ENCODE measurements at places on chromosomes 7 and 10. TPM values are rescaled to one million over a fixed set of nuclear protein-coding genes. Genes with fewer than 3 reads are reported as not detected.

GRCh38 chr10:52280051-52280450 lies 34.0 kb upstream of the DKK1 start:
- H3K27ac ChIP-seq, result no peak overlapping the region
- no peak for DNase-seq
- H3K27me3 ChIP-seq, result no peaks in the 10 kb centered on the region
- H3K4me1 ChIP-seq, result no peaks in the 10 kb centered on the region

- no peak overlapping the region for H3K27ac ChIP-seq
- H3K27me3 ChIP-seq, result no peaks in the 10 kb centered on the region
- H3K4me3 ChIP-seq, result no peak overlapping the region
- no peaks in the 10 kb centered on the region for H3K4me1 ChIP-seq
- H3K36me3 ChIP-seq, result no peaks in the 10 kb centered on the region
These were observed 152.0 kb downstream of the PLPP4 start for GRCh38 chr10:120609006-120609405.

DNA sequence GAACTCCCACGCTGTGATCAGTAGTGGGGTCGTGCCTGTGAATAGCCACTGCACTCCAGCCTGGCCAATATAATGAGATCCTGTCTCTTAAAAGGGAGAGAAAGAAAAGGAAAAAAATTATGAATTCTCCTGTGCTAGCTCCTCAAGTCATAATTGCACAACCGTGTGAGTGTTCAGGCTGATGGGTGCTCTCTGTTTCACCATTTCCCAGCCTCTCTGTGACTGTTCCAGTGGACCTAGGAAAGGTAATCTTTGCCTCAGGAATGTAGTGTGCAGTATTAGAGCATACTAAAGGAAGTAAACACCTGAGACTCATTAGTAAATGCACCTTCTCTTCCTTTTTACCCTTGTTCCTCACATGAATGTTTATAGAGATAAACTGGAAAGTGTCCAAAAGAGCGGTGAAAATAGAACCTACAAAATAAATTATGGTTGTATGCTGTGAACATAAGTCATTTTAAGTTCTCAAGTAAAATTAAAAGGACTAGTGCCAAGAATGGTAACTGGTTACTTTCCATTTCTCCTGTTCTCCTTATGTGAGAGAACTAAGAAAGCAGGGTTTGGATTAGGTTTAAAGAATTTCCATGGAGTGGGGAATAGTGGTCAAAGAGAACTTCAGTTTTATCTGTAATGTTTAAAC lies 42.7 kb downstream of the INPP5F start:
- H3K4me3 ChIP-seq, result no peak overlapping the region
- H3K4me1 ChIP-seq, result peaks cover 2% of the 10 kb centered on the region
- H3K36me3 ChIP-seq, result peaks cover 3% of the 10 kb centered on the region
- DNase-seq, result no peak
- no peak overlapping the region for H3K27ac ChIP-seq
- H3K27me3 ChIP-seq, result no peaks in the 10 kb centered on the region

- no peaks in the 10 kb centered on the region for H3K27me3 ChIP-seq
- no peak overlapping the region for H3K27ac ChIP-seq
- peaks cover 37% of the 10 kb centered on the region for H3K4me1 ChIP-seq
- peaks cover 6% of the 10 kb centered on the region for H3K36me3 ChIP-seq
- H3K4me3 ChIP-seq, result no peak overlapping the region
- DNase-seq, result no peak
These were observed 4.9 kb downstream of the SMURF1 start for GRCh38 chr7:99139036-99139435.

DNA sequence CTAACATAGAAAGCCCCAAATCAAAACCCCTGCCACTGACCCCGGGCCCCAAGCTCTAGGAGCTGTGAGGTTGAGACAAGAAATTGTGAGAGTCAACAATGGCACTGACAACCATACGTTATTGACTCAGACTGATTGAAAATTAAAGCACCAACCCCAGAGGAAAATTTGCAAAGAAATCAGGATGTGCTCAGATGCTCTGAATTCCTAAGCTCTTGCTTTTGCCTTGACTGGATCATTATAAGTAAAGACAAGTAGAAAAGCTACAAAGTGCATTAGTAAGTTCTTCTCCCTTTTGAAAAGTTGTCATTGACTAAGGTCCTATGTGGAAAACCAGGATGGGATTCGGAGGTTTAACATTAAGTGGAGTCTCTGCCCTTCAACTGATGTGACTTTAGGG lies 130.2 kb downstream of the SAMD9 start:
- no peak overlapping the region for H3K4me3 ChIP-seq
- no peaks in the 10 kb centered on the region for H3K36me3 ChIP-seq
- DNase-seq, result no peak
- H3K27me3 ChIP-seq, result no peaks in the 10 kb centered on the region

GRCh38 chr10:60305380-60305892 lies 84.2 kb downstream of the ANK3 start:
- H3K4me3 ChIP-seq, result no peak overlapping the region
- H3K27ac ChIP-seq, result no peak overlapping the region
- H3K27me3 ChIP-seq, result no peaks in the 10 kb centered on the region
- H3K36me3 ChIP-seq, result peaks cover 2% of the 10 kb centered on the region
- no peak for DNase-seq
- H3K4me1 ChIP-seq, result no peaks in the 10 kb centered on the region

DNA sequence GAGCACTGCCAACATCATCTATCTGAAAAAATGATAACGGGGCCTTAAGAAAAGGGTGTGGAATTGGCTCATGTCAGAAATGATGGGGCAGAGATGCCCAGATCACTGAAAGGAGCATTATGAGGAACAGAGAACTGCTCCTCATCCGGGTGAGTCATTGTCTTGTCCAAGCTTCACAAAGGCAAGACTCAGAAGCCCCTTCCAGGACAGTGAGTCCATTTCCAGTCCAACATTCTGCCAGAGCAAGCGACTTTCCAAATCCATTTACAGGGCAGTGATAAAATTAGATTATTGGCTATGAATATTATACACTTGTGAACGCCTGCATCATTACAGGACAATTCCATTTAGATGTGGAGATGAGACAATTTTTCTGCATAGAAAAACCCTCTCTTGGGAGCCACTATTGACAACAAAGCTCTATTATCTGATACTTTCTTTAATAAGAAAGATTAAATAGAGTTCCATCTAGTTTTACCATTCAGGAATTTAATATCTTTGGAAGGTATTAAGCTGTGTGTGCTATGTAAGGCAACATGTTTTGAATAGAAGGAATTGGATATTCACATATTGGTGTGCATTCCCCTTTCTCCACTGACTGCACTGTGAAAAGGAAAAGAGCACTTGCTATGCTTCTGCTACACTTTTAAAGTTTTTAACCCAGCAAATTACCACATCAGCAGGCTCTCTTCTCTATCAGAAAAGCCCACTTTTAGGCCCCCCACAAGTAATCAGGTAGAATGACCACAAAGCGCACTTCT lies 159.6 kb downstream of the NRP1 start:
- H3K4me1 ChIP-seq, result no peaks in the 10 kb centered on the region
- no peak for DNase-seq
- no peak overlapping the region for H3K4me3 ChIP-seq
- peaks cover 28% of the 10 kb centered on the region for H3K27me3 ChIP-seq
- no peak overlapping the region for H3K27ac ChIP-seq
- H3K36me3 ChIP-seq, result no peaks in the 10 kb centered on the region

- no peaks in the 10 kb centered on the region for H3K27me3 ChIP-seq
- H3K4me3 ChIP-seq, result no peak overlapping the region
- no peak for DNase-seq
- no peak overlapping the region for H3K27ac ChIP-seq
- no peaks in the 10 kb centered on the region for H3K36me3 ChIP-seq
- H3K4me1 ChIP-seq, result no peaks in the 10 kb centered on the region
These were observed 655.0 kb upstream of the ADARB2 start for GRCh38 chr10:2392145-2392812.

GRCh38 chr7:12709726-12710502 lies 22.5 kb downstream of the ARL4A start:
- no peak for DNase-seq
- H3K27ac ChIP-seq, result no peak overlapping the region
- H3K4me1 ChIP-seq, result peaks cover 3% of the 10 kb centered on the region
- no peaks in the 10 kb centered on the region for H3K36me3 ChIP-seq
- H3K4me3 ChIP-seq, result no peak overlapping the region

- peaks cover 64% of the 10 kb centered on the region for H3K4me1 ChIP-seq
- H3K27me3 ChIP-seq, result peaks cover 14% of the 10 kb centered on the region
- DNase-seq, result no peak
- H3K4me3 ChIP-seq, result no peak overlapping the region
These were observed 65.1 kb downstream of the ATXN7L1 start for GRCh38 chr7:105811189-105811847.

DNA sequence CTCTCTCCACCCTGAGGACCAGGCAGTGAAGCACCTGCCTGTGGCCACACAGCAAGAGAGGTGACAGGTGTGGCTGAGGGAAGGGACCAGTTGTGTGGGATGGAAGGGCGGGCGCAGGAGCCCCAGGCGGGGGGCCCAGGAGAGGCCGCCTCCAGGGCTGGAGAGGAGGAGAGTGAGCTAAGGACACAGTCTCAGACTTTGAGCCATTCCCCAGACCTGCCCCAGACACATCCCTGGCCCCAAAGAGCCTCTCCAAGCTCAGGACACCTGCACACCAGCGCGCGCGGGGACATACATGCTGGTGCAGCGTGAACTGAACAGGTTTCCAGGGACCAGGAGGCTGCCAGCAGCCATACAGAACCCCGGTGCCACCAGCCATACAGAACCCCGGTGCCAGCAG lies 237.3 kb downstream of the MAD1L1 start:
- no peak overlapping the region for H3K4me3 ChIP-seq
- no peaks in the 10 kb centered on the region for H3K36me3 ChIP-seq
- H3K27ac ChIP-seq, result no peak overlapping the region

GRCh38 chr7:88205179-88205578 lies 14.7 kb downstream of the SRI start:
- no peak overlapping the region for H3K4me3 ChIP-seq
- H3K27ac ChIP-seq, result no peak overlapping the region
- H3K27me3 ChIP-seq, result no peaks in the 10 kb centered on the region
- DNase-seq, result no peak
- H3K36me3 ChIP-seq, result peaks cover 49% of the 10 kb centered on the region

DNA sequence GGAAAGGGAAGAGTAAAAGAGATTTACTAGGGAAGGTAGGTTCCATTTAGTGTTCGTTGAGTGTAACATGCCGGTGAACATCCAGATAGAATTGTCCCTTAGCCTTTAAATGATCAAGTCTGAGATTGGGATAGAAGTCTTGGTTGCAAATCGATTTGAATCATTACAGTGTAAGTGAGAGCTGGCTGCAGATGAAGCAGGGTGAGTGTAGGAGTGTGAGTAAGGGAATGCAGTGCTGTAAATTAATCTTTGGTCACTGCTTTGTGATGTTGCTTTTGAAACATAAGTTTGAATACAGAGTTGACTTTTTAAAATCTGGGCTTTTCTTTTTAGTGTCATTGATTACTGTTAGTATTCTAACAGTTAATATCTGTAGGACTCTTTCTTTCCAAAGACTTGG lies 16.3 kb downstream of the TPST1 start:
- no peaks in the 10 kb centered on the region for H3K27me3 ChIP-seq
- no peak overlapping the region for H3K4me3 ChIP-seq
- no peak for DNase-seq
- H3K4me1 ChIP-seq, result peaks cover 2% of the 10 kb centered on the region
- no peak overlapping the region for H3K27ac ChIP-seq
- H3K36me3 ChIP-seq, result no peaks in the 10 kb centered on the region

DNA sequence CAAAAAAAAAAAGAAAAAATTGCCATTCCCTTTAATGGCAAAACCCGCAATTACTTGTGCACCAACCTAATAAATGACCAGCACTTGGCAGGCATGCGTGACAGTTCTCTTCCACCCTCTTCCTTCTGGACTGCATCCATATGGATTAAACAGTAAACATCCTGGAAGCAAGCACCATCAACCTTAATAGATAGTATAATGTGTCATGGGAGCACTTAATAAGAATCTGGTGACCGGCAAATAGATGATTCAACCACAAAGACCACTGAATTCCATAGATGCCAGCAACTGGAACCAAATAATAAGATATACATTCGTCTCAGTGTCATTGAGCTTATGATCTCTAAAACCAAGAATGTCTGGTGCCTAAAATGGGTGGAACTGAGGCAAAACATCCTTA lies 610.2 kb downstream of the CALN1 start:
- no peak overlapping the region for H3K27ac ChIP-seq
- H3K4me1 ChIP-seq, result no peaks in the 10 kb centered on the region
- H3K27me3 ChIP-seq, result no peaks in the 10 kb centered on the region

DNA sequence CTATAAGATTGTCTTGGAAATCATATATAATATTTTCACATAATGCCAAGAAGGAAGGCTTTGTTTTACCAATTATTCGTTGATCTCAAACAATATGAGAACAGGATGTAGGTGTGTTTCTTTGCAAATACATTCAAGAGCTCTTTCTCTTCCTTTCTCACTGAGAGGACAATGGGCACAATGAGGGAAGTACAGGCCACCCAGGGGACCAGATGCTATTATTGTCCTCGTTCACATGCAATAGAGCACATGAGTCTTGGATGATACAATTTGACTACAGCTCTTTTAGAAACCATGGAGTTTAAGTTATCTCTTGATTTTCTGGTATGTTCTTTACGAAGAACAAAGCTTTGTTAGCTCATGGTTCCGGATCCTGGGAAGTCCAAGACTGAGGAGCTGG lies 323.7 kb upstream of the KLF6 start:
- no peak overlapping the region for H3K4me3 ChIP-seq
- no peak overlapping the region for H3K27ac ChIP-seq

GRCh38 chr10:20598590-20598989 lies 298.5 kb downstream of the NEBL start:
- H3K4me3 ChIP-seq, result no peak overlapping the region
- H3K36me3 ChIP-seq, result no peaks in the 10 kb centered on the region
- H3K27me3 ChIP-seq, result no peaks in the 10 kb centered on the region
- no peak overlapping the region for H3K27ac ChIP-seq

- no peaks in the 10 kb centered on the region for H3K36me3 ChIP-seq
- DNase-seq, result no peak
- no peak overlapping the region for H3K4me3 ChIP-seq
These were observed 294.6 kb upstream of the ZNF32 start for GRCh38 chr10:43943119-43943817.

GRCh38 chr10:51159841-51160240 lies 85.6 kb downstream of the PRKG1 start:
- H3K4me1 ChIP-seq, result no peaks in the 10 kb centered on the region
- DNase-seq, result no peak
- H3K27ac ChIP-seq, result no peak overlapping the region
- H3K27me3 ChIP-seq, result no peaks in the 10 kb centered on the region
- no peaks in the 10 kb centered on the region for H3K36me3 ChIP-seq

CPA2 gene
- not detected for total RNA-seq

FGL2 gene
- total RNA-seq, result 1.3 TPM

WDR11 gene
- 40.7 TPM for total RNA-seq

PRPS1L1 gene
- total RNA-seq, result not detected
